Amygdala (tissue), 56 donors: ENCODE measurements at places on chromosomes 5 and 9.

GRCh38 chr5:150570333-150570732 lies 62.4 kb downstream of the NDST1 start:
- no peak for DNase-seq

- DNase-seq: no peak
These were observed 176.3 kb downstream of the C9orf152 start for GRCh38 chr9:110031511-110032173.

GRCh38 chr5:39515881-39516280 lies 91.1 kb upstream of the DAB2 start:
- DNase-seq: no peak

- DNase-seq: no peak
These were observed 2.6 kb downstream of the PDLIM4 start for GRCh38 chr5:132260051-132260450.

DNA sequence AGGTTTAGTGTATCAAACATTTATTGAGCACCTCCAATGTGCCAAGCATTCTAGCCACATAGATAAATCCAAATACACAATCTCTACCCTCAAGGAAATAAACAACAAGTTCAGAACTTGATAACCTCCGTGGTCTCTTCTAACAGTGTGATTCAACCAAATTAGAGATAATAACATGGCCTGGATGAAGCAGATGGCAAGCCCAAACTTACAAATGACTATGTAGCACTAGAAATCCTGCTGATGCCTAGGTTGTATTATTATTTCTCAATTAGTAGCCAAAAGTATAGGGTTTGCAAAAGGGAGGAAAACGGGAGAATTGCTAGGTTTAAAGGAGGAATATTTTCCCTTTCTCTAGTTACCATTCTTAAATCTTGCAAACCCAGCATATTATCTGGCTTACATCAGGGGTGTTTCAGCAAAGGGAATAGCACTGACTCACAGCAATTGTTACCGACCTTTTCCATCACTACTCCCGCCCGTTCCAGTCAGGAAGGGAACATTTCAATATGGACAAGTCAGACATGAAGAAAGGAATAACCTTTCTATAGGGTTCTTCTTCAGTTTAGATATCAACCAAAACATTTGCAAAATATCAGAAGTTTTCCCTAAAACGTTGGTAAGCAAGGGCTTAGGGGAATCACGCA lies 2.3 kb downstream of the DPYSL3 start:
- DNase-seq: no peak

DNA sequence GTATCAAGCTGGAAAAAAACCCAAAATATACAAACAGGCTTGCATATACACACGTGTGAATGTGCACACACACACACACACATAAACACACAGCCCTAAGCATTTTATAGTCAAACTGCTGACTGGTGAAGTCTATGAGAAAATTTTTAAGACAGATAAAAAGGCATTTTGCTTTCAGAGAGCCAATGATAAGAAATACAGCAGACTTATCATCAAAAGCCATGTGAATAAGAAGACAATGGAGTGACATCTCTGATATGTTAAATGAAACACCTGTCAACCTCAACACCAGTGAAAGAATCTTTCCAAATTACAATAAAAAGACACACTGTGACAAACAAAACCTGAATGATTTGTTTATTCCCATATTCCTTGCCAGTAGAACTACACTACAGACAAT lies 233.3 kb downstream of the CDH9 start:
- DNase-seq: no peak

DNA sequence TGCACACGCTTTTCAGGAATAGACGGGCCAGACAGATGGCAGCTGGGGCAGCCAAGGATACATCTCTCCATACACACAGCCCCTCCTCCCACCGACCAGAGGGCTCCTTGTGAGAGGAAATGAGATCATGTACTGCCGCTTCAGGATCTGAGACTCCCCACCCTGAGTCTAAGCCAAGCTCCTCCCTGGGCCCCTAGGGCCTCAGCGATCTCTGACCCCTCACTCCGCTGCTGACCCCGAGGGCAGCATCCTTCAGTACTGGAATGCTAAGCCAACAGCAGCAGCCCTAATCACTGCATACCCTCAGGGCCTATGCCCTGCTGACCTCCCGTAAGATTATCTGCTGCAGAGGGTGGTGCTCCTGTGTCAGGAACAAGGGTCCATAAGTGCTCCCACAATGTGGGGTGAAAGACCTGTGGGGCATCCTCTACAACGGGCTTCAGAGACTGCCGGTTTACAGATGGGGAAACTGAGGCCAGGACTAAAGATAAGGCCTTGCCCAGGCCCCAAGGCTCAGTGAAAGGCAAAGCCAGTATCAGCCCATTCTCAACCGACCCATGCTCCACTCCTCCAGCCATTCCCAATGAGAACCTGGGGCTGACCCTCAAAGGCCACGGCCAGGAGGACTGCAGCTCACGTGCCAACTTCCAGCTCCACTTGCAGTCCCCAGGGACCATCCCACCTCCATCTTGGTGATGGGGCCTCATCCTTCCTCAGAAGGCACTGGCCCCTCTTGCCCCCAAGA lies 37.5 kb downstream of the BICD2 start:
- no peak for DNase-seq

DNA sequence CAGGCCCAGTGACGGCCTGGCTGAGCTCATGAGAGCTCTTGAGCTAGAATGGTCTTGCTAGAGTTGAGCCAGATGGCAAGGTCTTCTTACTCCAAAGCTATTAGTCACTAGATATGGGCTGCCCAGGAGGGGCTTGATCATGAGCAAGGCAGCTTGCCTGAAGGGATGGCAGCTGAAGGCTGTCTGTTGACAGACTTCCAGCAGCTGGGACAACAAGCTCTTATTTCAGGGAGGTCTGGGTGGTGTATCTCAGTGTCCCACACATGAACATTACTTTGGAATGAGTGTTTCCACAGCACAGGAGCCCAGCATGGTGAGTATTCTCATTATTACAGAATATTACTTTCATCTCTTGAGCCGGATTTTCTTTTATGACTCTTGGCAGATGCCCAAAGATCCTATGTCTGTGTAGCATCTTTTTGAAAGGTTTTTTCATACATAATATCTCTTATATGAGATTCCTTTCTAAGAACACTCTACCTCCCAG lies 414.1 kb downstream of the ARHGEF28 start:
- DNase-seq: no peak

DNA sequence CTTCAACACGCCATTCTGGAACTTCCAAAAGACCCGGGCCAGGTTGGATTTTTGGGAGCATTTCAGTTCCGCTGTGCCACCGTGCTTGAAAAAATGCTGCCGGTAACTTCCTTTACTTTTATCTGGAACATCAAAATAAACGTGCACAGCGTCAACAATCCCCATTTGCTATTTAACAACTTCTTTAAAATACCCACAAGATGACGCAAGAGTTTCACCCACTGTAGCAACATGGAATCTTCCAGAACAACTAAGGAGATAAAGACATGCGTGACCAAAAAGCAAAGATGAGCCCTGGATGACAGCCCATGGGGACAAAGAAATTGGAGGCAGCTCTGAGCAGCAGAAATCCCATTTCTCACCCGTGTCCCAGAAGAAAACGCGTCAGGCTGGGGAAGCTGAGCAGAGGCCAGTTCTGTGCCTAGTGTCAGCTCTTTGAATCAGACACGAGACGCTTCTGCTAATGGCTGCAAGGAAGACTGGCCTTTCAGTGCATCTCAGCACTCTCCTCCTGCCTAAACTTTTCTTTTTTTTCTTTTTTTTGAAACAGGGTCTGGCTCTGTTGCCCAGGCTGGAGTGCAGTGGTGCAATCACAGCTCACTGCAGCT lies 61.3 kb downstream of the SECISBP2 start:
- DNase-seq: no peak
